Activated naive CD4-positive, alpha-beta T cell treated with anti-CD3 and anti-CD28 coated beads, Interleukin-2, amount 10 ng/mL, durations not matched to agents 7 days and 5 days (primary cell): ENCODE measurements at places on chromosomes 16 and 17.

DNA sequence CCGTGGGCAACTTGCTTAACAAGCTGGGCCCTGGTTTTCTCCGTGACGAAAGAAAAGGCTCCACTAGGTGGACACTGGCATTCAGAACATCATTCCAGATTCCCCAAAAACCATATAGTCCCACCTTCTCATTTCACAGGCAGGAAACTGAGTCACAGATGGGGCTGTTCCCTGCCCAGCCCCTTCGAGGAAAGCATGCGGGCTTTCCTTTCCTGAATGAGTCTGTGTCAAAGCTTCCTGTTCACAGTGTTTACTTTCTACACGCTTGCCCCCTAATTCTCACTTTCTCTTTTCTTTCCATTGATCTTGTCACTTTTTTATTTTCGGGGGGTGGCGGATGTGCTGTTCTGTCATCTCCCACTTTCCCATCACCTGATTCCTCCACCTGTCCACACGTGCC, 10.3 kb upstream of the LGALS9 start:
- DNase-seq, result peak; percentile 42

DNA sequence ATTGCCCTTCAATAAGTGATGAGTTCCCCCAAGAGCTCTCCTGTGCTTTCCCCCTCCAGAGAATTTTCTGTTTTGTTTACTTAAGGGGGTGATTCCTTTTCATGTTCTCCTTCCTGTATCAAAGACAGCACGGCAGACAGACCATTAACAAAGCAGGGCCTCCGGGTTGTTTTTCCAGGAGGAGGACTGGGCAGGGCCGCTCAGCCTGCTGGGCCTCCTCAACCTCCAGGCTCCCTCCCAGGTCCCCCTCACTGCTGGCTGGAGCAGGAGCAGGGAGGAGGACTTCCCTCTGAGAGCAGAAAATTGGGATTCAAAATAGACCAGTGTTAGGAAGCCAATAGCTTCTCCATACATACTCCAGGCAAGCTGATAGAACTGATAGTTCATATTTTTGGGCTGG, 20.4 kb downstream of the SDK2 start:
- no peak for DNase-seq

DNA sequence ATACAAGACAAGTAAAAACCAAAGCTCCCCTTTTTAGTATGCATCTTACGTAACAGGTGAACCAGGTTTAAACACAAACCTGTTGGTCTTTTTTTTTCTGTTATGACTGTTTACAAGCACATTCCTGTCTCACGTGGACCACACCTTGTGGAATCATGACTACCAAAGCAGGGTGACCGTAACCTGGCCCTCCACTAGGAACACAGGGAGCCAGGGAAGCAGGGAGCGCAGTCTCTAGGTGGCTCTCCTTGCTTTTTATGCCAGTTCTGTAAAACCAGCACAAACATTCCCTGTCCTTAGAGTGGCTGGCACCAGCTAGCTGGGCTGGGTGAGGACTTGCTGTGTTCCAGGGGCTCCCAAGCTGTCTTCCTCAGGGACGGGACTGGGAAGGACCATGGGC, 44.1 kb downstream of the DDX19A start:
- DNase-seq, result no peak

DNA sequence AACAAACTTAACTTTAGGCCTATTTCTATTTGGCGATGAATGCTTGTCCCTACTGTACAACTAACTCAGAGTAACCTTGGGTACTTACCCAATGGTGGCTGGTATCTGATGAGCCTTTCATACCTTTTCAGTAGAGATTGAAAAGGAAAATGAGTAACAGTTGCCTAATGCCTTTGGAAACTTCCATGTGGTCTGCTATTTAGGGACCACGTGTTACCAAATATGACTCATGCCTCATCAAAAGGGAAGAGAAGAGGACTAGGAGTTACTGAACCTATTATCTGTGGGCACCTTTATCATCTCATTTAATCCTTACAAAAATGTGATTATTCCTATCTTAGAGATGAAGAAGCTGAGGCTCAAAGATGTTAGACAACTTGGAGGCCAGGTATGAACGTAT, 8.1 kb downstream of the MYOCD start:
- no peak for DNase-seq

DNA sequence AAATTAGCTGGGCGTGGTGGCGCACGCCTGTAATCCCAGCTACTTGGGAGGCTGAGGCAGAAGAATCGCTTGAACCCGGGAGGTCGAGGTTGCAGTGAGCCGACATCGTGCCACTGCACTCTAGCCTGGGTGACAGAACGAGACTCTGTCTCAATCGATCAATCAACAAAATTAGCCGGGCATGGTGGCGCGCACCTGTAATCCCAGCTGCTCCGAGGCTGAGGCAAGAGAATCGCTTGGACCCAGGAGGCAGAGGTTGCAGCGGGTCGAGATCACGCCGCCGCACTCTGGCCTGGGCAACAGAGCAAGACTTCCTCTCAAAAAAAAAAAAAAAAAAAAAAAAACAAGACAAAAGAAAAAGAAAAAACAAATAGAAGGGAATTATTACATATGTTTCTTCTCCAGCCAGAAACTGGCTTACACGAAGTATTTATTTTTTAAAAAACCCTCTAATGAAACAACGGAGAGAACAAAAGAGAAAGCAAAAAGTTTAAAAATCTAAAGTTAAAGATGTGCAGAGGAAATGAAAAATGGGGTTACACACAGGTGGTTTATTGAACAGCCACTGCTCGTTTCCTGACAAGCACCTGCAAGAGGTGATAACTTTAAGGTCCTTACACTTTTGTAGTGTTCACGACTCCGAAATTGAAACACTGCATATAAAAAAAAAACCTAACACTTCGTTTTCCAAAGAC, 1.4 kb downstream of the SYNRG start:
- DNase-seq, result peak; percentile 46

DNA sequence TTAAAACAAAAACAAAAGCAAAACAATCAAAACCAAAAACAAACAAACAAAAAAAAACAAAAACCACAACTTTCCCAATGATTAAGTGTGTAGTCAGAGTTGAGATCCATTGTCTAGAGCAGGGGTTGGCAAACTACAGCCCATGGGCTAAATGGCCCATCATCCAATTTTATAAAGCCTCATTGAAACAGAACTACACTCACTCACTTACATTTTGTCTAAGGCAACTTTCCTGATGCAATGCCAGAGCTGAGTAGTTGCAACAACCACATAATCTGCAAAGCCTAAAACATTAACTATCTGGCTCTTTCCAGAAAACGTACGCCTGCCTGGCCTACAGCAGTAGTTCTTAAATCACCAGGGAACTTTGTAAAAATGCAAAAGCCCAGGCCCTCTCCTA, 124.1 kb downstream of the SOX9 start:
- DNase-seq, result no peak

DNA sequence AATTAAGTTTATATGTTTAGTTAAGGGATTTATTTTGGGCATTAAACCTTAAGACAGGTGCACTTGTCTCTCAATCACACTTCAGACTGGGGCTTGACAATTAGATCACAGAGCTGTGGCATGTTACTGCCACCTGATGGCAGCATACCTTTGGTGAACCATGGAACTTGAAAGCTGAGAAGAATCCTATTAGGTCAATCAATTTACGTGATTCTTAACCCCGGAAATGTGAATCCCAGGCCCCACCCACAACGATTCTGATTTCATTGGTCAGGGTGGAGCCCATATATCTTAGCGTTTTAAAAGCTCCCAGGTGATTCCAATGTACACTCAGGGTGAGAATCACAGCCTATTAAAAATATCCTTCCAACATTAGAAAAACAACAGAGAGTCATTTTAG, 91.0 kb downstream of the GSG1L start:
- DNase-seq, result peak; percentile 74

DNA sequence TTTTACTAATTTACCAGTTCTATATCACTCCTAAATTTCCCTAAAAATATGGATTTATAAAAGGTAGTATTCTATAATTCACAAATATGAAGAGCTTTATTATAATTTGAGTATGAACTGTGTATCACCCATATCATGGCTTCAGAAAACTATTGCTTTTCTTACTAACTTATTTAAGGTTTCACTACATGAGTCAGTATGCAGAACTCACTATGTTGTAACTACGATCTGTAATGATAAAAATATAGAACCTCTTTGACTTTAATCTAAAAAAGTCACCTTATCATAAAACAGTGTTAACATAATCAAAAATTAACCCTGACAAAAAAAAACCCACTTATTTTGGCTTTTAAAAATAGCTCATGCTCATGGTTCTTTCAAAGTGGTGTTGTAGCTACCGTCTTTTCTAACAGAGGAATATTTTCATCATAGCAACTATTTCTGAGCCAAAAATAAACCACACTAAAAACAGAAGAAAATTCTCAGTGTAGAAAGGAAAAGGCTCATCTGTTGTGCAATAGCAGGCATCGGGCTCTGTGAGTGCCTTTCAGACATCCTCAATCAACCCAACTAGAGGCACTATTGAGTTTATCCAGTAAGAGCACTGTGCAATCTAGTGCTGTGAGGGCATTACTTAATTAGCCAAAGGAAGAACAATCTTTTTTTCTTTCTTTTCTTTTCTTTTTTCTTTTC, 42.1 kb downstream of the ITGAM start:
- no peak for DNase-seq

GRCh38 chr16:58638148-58639036, 8.8 kb upstream of the CNOT1 start:
- peak; percentile 24 for DNase-seq

DNA sequence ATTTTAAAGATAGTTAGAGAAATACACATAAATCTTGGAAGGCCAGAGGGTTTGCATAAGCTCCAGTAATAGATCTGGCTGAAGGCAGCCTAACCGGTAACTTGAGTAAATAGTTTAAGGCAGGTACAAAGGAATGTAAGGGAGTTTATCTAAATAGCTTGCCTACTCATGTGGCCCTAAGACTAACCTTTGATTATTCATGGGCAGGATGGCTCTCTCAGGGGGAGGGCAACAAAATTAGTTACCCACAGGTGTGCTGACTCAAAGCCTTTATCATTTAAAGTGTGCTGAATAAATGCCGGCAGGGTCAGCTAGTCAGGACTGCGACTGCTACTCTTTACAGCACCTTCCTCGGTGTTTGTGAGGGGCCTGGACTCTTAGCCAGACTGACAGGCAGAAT, 761.3 kb upstream of the KIF2B start:
- no peak for DNase-seq

DNA sequence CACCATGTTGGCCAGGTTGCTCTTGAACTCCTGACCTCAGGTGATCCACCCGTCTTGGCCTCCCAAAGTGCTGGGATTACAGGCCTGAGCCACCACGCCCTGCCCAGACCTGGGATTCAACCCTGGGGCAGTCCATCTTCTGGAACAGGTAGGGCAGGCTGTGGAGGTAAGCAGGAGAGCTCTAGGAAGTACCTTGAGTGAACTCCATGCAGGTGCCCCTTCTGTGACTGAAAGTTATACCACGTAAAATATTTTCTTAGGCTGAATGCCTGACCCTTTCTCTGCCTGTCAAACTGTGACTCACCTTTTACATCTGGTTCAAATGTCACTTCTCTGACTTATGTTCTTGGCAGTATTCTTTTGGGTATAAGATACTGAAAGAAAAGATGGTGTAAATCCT, 86.7 kb upstream of the ELAC2 start:
- DNase-seq, result no peak

GRCh38 chr17:51419476-51419875, 159.1 kb downstream of the UTP18 start:
- no peak for DNase-seq

GRCh38 chr16:78005881-78006280, 16.5 kb upstream of the CLEC3A start:
- DNase-seq, result peak; percentile 22

GRCh38 chr17:29549177-29549923, 17.5 kb downstream of the ABHD15 start:
- no peak for DNase-seq

- no peak for DNase-seq
Observed at GRCh38 chr17:15972497-15972951, 27.0 kb downstream of the ZSWIM7 start.

DNA sequence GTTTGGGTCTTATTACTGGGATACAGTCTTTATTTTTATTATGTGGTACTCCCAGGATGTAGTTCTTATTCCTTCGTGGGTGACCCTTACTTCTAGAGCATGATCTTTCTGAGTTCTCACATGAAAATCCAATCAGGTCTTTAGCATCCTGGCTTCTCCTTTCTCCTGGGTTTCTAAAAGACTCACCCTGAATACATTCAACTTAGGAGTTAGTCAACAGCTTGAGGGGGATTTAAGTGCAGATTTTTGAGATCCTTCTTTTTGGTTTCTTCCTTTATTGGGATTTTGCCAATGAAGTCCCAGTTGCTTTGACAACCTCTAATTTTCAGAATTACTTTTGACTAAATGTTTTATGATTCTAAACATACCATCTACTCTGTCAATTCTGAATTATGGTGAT, 68.2 kb downstream of the SIAH1 start:
- DNase-seq, result no peak

DNA sequence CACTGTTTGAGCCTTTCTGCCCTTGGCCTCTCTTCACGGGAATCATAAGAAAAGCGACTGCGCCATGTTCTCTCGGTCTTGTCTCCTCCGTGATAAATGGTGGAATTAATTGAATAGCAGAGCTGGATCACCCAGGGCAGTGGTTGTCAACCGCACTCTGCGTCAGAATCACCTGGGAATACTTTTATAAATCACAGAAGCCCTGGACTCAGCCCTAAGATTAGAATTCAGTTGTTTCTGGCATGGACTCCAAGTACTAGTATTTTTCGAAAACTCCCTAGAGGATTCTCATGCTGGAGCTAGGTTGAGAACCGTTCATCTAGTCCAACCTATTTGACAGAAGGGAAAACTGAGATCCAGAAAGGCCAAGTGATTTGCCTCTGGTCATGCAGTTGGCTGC, 64.1 kb downstream of the SPACA3 start:
- DNase-seq, result no peak

DNA sequence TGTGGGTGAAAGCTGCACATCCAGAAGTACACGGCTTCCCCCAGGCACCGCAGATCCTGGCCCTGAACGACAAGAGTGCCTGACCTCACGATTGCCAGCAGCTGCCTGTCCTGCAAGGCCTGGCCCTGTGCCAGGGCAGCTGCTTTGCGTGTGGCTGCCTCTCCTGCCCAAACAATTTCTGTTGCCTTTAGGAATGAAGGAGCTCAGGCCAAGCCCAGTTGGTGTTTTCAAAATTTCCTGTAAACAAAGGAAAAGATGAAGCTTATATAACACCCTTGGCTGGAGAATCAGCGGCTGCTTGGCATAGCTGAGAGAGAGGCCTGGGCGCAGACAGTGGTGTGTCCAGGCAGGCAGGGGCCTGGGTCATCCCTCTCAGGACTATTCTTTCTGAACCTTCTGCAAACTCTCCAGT, 11.7 kb upstream of the SLC47A2 start:
- DNase-seq, result no peak

GRCh38 chr16:68411086-68411485, 37.2 kb downstream of the SMPD3 start:
- DNase-seq, result no peak
